ENCODE measurements at places on chromosomes 5 and 9.

- no peak for DNase-seq
Measured at GRCh38 chr5:124515497-124516245, 230.8 kb downstream of the ZNF608 start.

GRCh38 chr9:76646249-76646648, 118.0 kb upstream of the PCA3 start:
- no peak for DNase-seq

GRCh38 chr5:145483212-145483611, 351.9 kb downstream of the PRELID2 start:
- no peak for DNase-seq

GRCh38 chr5:145922059-145922458, 14.3 kb upstream of the SH3RF2 start:
- DNase-seq = no peak

- no peak for DNase-seq
Measured at GRCh38 chr5:1490376-1490775, 33.4 kb downstream of the LPCAT1 start.

GRCh38 chr9:37329576-37329975, 92.9 kb upstream of the GRHPR start:
- no peak for DNase-seq

DNA sequence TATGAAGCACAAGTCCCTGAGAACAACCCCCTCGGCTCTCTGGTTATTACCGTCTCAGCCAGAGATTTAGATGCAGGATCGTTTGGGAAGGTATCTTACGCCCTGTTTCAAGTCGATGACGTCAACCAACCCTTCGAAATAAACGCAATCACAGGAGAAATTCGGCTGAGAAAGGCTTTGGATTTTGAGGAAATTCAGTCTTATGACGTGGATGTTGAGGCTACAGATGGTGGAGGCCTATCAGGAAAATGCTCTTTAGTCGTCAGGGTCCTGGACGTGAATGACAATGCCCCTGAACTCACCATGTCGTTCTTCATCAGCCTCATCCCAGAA, 1.1 kb downstream of the PCDHB6 start:
- no peak for DNase-seq

- DNase-seq = no peak
Measured at GRCh38 chr9:131517761-131518190, 13.3 kb downstream of the UCK1 start.

DNA sequence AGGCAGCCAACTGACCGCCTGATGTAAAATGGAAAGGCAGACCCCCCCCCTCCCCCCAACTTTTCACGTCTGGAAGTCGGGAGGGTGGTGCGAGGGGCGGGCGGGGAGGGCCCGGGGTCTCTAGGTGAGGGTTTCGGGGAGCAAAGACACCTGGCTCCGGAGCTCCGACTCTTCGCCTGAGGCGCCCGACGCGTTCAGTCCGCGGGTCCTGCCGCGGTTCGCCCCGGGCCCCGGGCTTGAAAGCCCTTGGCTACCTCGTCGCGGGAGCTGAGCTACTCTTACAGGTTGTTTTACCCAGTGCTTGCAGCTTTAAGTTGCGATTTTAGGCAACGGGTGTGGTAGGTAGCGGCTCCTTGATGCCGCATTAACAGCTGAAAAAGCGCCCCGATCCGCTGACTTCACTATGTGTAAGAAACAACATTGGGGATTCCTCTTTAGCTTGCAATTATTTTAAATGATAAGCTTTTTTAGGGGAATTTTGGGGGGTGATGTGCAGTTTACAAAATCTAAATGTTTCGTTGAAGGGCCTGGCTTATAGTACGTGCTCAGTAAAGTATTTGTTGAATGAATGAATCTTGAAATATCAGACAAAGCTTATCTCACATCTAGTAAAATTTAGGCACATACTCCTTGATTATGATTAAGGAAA, 722 bp downstream of the CDC42SE2 start:
- DNase-seq = no peak

DNA sequence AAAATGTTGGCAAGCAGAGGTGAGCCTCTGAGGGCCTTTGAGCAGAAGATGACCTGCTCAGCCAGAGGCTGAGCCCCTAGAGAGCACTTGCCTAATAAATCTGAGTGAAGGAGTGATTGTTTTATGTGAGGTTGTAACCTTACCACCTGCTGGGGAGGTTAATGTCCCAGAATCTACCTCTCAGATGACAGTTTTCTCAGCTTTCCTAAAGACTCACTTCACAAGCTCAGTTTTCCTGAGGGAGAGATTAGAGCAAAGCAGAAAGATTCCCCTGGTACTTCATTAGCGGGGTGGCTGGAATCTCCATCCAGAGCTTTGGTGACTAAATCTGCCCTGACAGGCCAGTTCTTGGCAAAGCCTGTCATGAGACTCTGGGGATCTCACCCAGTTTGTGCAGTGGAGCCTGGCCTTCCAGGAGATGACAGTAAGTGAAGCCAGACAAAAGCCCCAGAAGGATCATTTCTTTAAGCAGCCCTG, 48.8 kb upstream of the GALNT10 start:
- DNase-seq = no peak

DNA sequence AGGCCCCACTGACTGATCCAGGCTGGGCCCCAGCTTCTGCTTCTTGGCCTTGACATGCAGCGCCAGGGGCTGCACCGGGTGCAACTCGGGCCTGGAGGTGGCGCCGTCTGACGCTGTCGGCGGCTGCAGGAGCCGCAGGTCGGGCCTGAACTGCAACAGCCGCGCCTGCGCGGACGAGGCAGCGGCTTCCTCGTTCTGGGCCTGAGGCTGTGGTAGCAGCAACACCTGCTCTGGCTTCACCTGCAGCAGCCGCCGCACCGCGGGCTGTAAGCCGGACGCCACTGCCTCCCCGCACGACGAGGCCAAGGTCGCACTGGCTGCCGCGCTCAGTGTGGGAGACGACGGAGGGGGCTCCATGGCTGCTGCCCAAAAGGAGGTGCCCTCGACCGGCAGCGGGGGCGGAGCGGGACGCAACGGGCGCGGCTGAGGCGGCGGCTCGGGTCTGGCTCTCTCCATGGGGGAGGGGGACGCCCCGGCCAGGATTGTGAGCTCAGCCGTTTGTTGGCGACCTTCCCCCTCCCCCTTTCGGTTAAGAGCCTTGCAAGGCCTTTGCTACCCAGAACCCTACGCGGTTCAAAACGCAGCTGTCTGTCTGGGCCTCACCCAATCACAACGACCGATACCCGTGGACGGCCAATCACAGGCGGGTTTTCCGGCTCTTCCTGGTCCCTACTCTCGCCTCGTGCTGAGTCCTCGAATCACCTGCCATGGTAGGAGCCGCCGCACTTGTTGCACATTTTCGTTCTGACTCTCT, 438 bp downstream of the SOX30 start:
- peak; percentile 74 for DNase-seq

DNA sequence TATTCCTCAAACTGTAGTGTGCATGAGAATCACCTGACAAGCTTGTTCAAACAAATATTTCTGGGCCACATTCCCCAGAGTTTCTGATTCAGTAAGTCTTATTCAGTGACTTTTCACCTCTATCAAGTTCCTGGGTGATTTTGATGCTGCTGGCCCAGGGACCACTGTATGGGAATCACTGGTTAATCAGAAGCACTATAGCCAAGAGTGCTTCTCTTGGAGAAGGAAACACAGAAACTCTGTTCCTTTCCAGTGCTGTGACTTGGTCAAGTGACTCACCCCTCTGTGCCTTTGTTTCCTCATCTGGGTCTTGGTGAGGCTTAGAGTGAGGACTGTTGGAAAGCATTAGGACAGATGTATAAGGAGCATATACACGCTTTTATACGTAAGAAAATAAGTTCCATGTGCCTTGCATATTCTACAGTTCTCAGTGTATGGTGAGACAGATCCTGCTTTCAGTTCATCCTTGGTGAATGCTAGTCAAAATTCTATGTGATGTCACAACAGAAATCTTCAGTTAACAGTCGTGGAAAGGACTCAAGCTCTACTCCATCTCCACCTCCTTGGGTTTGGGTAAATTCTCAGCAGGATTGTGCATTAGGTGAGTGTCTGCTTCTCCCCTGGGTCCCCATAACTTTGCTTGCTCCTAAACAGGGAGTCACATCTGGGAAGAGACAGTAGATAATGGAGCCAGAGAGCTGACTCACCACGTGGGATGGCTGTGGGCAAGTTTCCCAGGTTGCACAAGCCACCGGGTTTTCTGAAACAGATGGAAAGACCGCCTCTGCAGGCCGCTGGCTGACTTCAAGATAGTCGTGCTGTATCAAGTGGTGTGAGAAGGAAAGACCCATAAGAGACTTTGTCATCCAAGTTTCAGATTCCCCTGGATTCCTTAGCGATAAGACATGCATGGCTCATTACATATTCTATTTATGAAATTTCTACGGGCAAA, 117.0 kb downstream of the NXNL2 start:
- DNase-seq = no peak

GRCh38 chr5:36073595-36074216, 7.0 kb upstream of the UGT3A2 start:
- no peak for DNase-seq

GRCh38 chr9:88198341-88198807, 60.1 kb upstream of the SPATA31C2 start:
- DNase-seq = no peak

DNA sequence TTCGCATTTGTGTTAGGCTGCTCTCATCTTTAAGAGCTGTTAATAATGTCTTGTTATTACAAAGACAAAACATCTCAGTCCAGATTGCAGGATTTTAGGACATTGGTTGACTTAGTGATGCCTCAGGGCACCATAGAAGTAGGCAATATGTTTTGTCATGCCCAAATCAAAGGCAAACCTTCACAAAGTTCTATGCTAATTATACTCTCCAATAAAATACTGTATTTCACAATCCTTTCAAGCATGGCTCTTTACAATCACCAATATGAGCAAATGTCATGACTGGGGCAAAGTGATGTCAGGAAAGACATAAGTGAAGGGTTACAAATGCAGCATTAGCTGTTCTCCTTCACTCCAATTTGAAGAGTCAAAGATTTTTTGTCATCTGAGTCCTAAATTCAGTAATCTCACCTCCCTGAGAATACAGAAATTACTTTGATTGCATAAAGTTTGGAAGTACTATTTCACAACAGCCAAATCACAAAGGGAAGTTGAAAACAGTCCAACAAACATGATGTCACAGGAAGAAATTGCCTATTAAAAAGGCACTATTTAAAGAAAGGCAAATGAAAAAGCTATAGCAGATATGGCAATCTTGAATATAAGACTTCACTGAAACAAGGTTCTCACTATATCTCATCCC, 303.2 kb downstream of the PRR16 start:
- no peak for DNase-seq

GRCh38 chr9:114446036-114446435, 58.3 kb upstream of the AKNA start:
- DNase-seq = no peak

GRCh38 chr5:164721116-164721515, 1215.7 kb downstream of the MAT2B start:
- no peak for DNase-seq

DNA sequence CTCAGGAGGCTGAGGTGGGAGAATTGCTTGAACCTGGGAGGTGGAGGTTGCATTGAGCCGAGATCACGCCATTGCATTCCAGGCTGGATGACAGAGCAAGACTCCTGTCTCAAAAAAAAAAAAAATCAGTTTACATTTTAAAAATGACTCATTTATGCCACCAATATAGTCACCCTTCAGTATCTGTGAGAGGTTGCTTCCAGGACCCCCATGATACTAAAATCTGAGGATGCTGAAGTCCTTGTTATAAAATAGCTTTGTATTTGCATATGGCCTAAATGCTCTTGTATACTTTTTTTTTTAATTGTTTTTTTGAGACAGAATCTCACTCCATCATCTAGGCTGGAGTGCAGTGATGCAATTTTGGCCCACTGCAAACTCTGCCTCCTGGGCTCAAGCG, 5.8 kb downstream of the OCLN start:
- no peak for DNase-seq

DNA sequence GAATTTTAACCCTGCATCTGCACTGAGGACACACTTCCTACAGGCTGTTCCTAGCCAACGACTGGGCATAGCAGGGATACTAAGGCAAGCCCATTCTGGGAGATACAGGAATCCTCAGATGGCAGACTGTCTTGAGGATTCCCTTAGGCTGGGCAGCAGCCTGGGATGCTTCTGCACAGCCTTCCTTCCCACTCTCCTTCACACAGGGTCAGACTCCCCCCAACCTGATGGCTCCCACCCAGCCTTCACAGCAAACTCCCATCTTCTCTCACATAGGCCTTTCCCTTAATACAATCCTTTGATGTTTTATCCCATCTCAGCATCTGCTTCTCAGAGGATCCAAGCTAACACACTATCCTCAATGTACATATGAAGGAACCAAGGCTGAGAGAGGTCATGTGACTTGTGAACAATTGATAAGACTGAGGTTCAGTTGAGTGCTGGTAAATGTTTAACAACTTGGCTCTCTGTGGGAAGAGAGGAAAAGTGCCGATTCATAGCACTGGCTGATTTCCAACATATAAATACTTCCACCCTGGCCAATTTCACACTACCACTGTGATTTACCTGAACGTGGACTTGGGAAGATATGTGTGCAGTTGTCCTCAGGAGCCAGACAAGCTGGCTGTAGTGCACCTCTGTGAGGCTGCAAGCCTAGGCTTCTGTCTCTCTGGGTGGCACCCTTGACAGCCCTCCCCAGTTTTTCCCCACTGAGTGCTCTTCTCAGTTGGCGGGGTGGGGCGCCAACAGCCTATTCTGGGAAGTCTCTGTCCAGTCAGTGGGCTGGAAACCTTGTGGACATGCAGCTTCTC, 120.2 kb upstream of the TRIM32 start:
- DNase-seq = no peak

DNA sequence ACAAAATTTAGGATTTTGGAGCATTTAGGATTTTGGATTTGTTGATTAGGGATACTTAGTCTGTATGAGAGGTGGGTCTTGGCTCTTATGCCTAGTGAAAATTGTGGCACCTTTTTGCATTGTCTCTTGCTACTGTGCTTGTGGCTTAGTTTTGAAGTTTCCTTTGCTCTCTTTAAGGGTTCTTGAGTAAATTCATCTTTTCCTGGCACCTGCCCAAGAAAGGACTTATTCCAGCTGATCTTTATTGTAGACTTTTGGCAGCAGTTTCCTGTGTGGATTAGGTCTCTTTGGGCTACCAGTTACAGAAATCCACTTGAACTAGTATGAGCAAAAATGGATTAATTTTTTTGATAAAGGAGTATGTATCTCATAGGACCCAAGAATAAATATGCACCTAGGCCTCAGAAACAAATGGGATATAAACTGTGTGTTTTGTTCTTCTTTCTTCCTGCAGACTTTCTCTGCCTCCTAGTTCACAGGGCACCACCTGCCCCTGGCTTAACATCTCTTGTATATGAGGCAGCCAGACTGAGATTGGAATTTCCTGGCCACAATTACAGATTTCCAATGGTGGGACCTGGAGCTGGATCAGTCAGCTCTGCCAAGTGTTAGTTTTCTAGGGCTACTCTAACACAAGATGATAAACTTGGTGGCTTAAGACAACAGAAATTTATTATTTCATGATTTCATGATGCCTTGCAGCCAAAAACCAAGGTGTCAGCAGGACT, 44.6 kb downstream of the FOCAD start:
- no peak for DNase-seq

GRCh38 chr9:93488244-93488643, 34.9 kb upstream of the FAM120AOS start:
- DNase-seq = no peak

GRCh38 chr9:137416563-137417151, 6.3 kb downstream of the EXD3 start:
- no peak for DNase-seq
